Stimulated activated CD4-positive, alpha-beta T cell treated with anti-CD3 and anti-CD28 coated beads, Interleukin-4, amount 100 ng/mL, for 24 hours (primary cell): ENCODE measurements at places on chromosomes 4 and X.
A peak's percentile ranks its signal among the peaks of the same experiment; 100 is the strongest.

- no peak for DNase-seq
Measured at GRCh38 chr4:152672206-152673092, 7.3 kb downstream of the TMEM154 start.

DNA sequence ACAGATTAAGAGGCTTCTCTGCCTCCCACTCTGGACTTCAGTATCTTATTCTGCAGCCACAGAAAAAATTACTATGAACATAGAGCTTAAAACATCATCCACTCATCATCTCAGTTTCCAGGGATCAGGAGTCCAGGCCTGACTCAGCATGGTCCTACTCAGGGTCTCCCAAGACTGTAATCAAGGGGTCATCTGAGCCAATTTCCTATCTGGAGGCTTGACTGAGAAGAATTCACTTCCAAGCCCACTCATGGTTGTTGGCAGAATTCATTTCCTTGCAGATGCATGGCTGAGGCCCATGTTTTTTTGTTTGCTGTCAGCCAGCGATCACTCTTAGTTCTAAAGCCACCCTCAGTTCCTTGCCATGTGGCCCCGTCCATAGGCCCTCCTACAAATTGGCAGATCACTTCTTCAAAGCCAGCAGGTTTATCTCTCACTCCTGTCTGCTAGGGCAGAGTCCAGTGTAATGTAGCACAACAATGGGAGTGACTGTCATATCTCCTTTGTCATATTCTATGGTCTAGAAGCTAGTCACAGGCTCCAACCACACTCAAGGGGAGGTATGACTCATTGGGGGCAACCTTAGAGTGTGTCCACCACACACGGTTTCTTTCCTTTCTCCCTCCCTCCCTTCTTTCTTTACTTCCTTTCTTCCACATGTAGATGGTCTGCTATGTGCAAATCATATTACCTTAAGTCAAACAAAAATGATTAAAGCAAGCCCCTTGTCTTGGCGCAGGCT lies 251.6 kb downstream of the QDPR start:
- no peak for DNase-seq

GRCh38 chrX:48824066-48824465 lies 2.2 kb upstream of the ERAS start:
- DNase-seq = no peak

GRCh38 chr4:98521486-98521885 lies 136.9 kb downstream of the TSPAN5 start:
- no peak for DNase-seq

GRCh38 chrX:33188286-33188685 lies 23.1 kb downstream of the DMD start:
- DNase-seq = no peak

DNA sequence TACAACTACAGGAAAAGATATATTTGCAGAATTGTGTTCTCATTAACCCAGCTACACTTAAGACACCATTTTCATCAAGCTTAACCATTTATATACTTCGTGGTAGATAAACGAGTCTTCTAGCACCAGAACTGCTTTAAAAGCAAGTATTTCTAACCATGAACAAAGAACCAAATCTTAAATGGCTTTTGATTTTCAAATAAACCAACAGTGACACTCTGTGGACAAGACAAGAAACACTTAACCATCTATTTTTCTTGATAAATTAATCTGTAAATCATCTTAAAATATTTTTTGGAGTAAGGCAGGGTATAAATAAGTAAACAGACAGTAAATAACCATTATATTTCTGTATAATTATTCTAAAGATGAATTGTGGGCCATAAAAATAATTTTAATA lies 10.2 kb downstream of the BEND2 start:
- DNase-seq = no peak

- no peak for DNase-seq
Measured at GRCh38 chr4:8035371-8035780, 95.7 kb upstream of the AFAP1 start.

DNA sequence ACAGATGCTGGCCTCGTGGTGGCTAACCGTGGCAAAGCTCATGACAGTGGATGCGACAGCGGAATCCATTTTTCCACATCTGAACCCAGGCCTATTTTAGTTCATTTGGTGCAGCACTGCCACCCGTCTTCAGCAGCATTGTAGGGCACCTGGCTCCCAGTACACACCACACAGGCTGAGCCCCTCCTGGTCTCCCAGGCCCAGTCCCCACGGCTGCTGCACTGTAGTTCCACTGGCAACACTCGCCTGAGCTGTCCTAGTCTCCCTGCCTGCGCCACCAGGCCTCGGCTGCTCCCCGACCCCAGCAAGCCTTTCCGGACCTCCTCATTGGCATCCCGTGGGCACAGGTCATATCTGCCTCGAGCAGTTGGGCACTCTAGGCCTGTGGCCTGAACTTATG lies 76.2 kb downstream of the MTMR1 start:
- DNase-seq = no peak

DNA sequence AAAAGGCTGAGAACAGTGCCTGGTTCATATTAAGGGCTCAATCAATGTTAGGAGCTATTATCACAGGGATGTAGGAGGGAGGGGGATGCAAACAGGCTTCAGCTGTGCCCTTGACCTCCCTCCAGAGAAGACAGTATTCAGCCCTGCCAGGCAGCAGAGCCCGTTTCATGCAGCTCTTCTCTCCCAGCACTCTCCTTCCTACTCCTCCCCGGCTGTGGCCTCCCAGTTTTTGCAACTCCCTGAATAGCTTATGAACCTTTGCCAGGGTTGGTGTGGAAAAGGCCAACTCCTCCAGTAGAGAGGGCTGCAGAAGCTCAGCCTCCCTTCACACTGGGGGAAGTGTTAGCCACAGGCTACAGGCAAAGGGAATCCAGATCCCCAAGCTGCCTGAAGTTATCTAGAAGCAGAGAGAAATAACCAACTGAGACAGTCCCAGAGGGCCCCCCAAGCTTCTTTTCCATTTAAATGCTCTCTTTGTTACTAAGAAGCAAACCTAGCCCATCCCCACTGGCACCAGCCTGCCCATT lies 31.7 kb upstream of the APLN start:
- no peak for DNase-seq

DNA sequence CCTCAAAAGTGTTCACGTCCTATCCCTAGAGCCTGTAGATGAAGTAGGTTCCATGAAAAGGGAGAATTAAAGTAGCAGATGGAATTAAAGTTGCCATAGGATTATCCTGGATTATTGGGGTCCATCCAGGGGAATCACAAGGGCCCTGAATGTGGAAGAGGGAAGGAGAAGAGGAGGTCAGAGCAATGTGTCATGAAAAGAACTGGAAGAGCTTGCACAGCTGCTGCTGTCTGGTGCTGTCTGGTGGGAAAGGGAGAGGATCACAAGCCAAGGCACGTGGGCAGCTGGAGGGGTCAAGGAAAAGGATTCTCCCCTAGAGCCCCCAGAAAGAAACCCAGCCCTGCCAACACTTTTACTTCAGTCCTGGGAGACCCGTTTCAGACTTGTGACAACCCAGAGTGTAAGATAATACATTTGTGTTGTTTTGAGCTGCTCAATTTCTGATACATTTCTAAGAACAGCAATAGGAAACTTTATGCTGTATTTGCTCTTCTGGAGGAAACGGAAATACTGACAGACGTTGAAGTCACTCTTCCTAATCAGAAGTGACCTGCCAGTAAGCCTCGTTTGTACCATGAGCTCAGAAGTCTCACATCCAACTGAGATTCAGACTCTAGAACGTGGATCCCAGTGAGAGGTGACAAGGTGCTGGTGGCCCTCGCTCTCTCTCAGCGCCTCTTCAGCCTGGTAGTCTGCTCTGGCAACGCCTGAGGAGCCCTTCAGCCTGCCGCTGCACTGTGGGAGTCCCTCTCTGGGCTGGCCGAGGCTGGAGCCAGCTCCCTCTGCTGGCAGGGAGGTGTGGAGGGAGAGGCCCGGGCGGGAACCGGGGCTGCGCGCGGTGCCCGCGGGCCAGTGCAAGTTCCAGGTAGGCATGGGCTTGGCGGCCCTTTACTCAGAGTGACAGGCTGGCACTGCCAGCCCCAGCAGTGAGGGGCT lies 34.7 kb upstream of the ENPP6 start:
- no peak for DNase-seq

DNA sequence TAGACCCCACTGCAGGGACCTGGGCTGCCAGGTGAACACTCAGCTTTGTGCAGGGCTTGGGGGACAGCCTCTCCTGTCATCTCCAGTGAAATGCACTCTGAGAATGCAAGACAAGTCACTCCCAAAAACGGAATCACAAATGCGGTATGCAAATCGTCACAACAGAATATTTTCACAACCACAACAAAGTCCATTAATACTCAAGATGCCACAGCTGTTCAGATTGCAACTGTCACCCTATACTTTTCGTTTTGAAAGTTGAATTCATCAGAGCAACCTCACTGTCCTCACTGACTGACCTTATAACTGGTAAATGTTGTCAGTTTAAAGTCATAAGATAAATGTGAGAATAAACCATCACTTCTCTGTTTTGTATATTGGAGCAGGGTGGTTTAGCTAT lies 16.6 kb downstream of the JAKMIP1 start:
- peak; percentile 38 for DNase-seq

- no peak for DNase-seq
Measured at GRCh38 chr4:172232966-172233365, 419.8 kb downstream of the GALNTL6 start.

DNA sequence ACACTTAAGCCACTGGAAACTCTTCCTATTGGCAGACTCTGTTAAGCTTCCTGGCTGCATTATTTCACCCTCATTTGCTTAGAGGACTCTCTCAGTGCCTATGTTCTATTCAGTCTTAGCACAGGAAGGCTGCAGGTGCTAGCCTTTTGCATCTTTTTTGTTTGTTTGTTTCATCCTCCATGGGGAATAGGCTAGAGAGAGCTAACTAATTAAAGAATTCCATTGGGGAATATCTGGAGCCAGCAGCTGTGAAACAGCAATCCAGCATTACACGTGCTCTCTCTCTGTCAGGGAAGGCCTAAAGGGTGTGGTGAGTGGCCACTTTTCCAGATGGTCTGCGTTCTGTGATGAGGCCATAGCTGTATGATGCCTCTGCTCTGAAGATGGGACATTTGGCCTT lies 633.6 kb downstream of the SPRY1 start:
- DNase-seq = no peak

DNA sequence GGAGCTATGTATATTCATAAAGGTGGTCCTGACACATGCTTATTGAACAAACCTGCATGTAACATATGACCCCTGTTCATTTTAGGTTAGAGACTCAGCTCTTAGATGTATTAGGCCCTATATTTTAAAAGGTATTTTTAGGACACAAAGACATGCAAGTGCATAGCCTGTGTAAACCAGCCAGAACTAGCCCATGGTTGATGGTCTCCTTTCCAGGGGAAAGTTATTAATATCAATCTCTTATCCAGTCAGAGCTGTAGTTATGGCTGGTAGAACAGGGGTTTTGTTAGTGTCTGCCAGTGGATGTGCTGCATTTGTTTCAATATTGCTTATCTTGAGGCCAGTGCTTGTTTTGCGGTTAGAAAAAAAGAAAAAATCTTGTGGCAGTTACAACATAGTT lies 488.6 kb downstream of the KCTD8 start:
- DNase-seq = no peak

- no peak for DNase-seq
Measured at GRCh38 chr4:94700298-94700697, 57.5 kb upstream of the BMPR1B start.

- no peak for DNase-seq
Measured at GRCh38 chrX:12975670-12975965, 708 bp downstream of the TMSB4X start.

- no peak for DNase-seq
Measured at GRCh38 chrX:136076942-136077341, 70.4 kb upstream of the FHL1 start.

DNA sequence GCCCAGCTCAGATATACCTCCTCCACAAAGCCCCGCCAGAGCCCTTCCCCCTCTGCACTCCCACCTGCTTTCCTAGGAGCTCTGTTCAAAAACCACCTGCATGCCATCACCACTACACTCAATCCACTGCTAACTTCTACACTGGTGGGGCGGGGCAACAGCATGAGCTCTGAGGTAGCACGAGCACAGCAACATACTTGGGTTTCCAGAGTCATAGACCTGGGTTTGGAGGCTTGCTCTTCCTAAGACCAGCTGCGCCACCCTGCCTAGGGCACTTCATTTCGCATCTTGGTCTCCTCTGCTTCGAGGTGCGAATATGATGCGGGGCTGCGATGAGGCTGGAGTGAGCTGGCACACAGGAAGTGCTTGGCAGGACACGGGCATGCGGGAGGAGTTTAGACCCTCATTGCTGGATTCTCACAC lies 3.6 kb downstream of the SASH3 start:
- peak; percentile 19 for DNase-seq
